Aorta (tissue), 5 donors: ENCODE measurements at places on chromosomes 4 and X.

DNA sequence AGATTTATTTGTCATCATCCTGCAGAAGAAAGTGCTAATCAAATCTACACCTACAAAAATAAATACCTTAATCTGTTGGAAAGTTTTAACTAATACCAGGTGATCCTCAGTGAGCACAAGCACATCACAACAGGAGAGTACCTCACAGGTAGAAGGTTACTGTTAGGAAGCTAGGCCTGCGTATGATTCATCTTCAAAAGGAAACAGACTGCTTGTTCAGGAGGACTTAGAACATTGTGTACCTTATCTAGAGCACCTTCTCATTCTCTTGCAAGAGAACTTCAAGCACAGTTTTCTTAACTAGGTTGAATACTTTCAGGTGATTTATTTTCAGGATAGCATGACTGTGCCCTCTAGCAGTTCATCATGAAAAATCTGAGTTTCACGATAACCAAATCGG is 54.2 kb downstream of the MND1 start:
- DNase-seq = no peak

DNA sequence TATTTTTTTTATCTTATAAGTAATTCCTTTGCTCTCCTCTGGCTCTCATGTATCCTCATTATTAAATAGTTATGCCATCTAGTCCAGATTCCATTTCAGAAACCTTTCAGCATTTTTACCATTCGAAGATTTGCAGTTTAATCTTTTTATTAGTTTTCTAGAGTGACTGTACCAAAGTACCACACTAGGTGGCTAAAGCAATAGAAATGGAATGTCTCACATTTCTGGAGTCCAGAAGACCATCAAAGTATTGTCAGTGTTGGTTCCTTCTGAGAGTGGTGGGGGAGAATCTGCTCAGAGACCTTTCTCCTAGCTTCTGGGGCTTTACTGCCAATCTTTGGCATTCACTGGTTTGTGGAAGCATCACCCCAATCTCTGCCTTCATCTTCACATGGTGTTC is 3.7 kb upstream of the PNMA3 start:
- DNase-seq = no peak

DNA sequence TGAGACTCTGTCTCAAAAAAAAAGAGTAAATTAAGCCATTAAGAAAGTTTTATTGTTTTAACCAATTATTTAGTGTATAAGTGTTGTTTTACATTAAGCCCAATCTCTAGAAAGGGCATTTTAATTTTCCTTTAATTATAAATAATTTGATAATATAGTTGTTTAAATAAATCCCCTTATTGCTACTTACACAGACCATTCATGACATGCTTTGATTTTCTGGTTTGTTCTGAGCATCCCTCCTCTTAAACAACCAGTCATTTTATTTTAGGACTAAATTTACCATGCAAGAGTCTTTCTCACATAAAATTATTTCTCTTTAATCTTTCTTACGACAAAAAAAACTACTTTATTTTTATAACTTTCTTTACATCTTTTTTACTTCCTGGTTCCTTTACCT is 23.5 kb upstream of the PAGE5 start:
- DNase-seq = no peak

DNA sequence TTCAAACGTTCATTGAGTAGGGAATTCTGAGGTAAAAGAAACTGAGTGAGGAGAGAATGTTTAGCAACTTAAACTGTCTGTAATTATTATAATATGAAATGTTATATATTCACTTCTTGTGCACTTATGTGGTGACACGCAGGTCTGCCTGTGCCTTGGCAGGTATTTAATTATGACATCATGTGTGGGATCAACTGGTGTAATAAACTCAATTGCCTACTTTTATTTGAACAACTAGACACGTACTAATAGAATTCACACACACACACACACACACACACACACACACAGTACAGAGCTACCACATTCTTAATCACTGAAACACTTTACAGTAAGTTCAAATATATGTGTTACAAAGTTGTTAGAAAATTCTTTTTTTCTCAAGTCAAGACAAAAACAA is 20.7 kb upstream of the SLC25A31 start:
- DNase-seq = no peak

- DNase-seq = no peak
Measured at GRCh38 chr4:99801005-99801699, 15.5 kb upstream of the DAPP1 start.
